Glutamatergic neuron (in vitro differentiated cells): ENCODE measurements at places on chromosomes 12 and 14.

DNA sequence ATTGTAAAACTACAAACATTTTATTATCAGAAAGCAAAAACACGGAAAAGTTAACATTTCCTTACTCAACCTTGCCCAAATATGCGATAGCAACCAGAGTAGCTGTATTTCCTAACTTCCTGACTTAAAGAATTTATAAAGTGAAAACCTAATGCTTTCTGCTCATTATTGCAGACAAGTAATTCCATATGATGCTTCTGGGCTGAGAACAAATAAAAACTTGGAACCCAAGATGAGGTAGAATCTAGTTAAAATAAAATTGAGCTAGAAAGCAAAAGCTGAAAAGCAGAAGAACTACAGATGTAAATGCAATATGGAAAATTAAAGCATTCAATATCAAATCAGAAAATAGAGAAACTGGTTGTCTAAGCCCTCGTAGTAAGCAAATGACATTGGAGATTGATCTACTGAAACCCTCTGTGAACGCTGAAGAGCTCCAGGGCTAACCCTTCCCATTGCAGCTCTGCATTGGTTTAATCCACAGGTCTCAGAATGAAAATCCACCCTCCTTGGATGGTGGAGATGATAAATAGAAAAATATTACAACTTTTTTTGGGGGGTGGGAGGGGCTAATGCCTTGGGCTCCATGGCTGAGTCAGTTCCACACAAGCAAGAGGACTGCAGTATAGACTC lies 40.7 kb downstream of the CORO1C start:
- no peak for DNase-seq

GRCh38 chr14:67461341-67461985 lies 27.1 kb downstream of the TMEM229B start:
- DNase-seq, result no peak

DNA sequence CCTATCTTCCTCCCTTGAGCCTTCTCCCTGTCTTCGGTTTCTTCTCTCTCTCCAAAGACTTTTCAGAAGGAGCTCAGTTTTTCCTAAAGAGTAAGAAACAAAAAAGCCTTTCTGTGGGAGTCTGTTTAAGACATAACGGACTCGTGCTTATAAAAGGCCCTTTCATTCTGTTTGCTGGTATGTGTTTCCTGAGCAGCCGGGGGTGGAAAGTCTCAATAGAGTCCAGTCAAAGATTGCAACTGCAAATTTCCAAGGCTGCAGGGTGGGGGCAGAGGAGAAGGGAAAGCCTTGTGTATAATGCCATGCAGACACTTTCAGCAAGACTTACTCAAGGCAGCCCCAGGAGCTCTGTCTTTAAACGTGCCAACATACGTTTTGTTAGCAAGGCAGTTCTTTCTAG lies 62.2 kb downstream of the GNG2 start:
- DNase-seq, result no peak

DNA sequence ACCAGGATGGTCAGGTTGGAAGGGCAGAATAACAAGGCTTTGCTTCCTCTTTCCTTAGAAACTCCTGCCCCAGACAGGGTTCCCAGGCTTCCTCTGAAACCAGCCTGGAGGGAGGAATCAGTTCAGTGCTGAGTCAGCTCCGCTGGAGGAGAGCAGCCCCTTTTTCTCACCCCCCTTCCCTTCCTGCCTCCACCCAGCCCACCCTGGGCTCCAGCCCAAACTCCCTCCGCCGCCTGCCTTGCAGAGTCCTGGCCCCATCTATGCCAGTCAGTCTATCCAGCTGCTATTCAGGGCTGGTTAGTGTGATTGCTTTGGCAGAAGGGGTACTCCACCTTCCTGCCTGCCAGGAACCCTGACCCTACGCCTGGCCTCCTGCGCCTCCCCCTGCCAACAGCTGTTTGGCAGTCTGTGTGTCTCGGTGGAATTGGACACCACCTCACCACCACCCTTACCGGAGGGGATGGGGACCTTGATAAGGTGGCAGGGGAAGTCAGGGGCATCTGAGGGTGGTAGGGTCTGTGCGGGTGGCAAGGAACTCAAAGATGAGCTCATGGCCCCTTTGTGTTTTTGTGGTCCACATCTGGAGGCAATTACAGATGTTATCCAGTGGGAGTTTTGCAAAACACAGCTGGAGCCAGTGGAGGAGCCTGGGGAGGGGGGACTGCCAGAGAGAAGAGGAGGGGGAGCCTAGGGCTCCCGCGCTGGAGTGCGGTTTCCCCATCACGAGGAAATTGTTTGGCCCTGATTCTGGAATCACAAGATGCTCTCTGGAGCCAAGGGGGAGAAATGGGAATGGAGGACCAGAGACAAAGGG lies 12.2 kb downstream of the MMP14 start:
- DNase-seq, result no peak

GRCh38 chr12:67358781-67359338 lies 89.7 kb downstream of the CAND1 start:
- DNase-seq, result no peak

GRCh38 chr14:100675699-100676684 lies 50.7 kb upstream of the DLK1 start:
- DNase-seq, result no peak

DNA sequence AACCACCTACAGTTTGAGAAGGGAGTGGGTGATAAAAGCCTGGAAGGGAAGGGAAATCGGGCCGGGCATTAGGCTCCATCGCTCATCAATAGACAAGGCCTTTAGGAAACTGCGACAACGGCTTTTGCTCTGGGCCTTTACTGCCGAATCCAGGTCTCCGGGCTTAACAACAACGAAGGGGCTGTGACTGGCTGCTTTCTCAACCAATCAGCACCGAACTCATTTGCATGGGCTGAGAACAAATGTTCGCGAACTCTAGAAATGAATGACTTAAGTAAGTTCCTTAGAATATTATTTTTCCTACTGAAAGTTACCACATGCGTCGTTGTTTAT lies 261 bp upstream of the RNU7-1 start:
- DNase-seq, result peak; percentile 71

GRCh38 chr14:100165376-100165775 lies 5.9 kb upstream of the DEGS2 start:
- DNase-seq, result no peak

DNA sequence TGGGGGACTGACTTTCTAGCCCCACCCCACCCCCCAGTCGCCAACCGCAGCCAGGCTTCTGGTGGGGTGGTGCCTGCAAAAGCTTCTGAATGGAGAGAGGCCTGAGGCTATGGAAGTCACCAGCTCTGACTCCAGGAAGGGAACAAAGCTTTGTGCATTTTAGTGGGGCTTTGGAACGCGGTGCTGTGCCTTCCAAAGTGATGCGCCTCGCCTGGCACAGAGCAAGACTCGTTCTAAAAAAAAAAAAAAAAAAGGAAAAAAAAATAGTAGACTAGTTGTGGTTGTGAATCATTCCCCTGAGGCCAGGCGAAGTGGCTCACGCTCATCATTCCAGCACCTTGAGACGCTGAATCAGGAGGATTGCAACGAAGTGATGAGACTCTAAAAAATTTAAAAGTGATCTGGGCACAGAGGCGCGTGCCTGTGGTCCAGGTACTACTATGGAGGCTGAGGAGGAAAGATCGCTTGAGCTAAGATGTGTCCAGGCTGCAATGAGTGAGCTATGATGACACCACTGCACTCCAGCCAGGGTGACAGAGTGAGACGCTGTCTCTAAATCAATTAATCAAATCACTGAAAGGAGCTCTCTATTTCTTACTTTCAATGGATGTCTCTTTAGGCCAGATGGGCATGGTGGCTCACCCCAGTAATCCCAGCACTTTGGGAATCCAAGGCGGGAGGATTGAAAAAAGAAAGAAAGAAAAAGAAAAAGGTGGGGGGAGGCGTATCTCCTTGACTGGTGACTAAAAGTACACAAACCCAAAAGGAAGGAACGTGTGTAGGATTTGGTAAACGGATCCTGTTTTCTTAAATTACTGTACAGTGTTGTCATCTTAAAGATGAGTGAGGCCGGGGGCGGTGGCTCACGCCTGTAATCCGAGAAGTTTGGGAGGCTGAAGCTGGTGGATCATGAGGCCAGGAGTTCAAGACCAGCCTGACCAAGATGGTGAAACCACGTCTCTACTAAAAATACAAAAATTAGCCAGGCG lies 259.6 kb upstream of the ALG10B start:
- no peak for DNase-seq

DNA sequence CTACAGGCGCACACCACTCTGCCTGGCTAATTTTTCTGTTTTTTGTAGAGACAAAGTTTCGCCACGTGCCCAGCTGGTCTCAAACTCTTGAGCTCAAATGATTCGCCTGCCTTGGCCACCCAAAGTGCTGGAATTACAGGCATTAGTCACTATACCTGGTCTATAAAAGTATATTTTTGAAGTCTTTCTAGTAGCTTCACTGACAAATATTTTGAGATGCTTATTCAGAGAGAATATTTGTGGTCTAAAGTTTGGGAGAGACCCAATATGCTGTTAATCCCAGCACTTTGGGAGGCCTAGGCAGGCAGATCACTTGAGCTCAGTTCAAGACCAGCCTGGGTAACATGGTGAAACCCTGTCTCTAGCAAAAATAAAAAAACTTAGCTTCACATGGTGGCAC lies 22.0 kb upstream of the PPP1R12A start:
- DNase-seq, result no peak

DNA sequence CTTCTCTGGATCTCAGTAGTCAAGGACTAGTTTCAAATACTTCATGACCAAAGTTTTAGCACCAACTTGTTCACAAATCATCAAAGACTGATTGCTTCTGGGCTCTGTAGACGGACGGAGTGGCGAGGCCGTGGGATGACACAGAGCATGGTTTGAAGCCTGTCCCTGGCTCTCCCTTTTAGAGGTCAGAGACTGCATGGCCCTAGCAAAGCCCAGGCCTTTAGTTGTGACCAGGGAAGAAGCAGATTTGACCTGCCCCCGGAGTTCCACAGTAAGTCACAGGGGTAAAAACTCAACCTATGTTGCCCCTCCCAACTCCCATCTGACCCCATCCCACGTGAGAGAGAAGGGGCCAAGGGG lies 90.4 kb downstream of the SYNE3 start:
- no peak for DNase-seq

DNA sequence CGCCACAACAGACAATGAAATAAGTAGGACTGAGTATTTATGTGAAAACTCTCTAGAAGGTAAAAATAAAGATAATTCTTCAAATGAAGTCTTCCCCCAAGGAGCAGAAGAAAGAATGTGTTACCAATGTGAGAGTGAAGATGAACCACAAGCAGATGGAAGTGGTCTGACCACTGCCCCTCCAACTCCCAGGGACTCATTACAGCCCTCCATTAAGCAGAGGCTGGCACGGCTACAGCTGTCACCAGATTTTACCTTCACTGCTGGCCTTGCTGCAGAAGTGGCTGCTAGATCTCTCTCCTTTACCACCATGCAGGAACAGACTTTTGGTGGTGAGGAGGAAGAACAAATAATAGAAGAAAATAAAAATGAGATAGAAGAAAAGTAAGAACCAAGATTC lies 82.7 kb downstream of the VEZT start:
- peak; percentile 70 for DNase-seq

DNA sequence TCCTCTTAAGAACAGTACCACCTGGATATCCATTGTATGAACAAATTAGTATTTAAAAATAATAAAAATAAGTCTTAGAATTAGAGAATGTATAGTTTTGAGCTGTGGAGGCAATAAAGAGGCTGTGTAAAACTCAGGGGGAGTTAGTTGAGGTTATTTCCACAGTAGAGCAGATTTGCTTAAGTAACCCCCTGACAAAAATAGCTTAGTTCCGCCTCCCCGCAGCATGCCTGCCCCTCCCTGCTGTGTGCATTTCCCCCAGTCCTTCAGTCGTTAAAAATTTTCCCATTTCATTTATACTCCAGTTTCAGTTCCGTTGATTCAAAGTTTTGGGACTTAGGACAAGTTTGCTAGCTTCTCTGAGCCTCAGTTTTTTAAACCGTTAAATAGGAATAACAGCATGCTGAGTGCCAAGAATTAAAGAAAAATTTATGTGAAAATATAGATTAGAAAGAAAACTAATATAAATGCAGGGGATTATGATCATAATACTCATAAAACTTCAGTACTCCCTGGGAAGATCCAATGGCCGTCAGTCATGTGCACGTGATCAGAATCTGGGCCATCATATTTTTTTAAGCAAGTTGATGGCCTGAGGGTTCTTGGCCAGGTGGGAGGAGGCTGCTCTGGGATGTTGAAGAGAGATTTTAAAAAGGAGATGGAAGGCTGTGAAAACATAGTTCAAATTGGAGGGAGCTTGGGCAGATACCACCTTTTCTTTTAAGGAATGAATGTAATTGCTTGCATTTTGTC lies 14.5 kb upstream of the SLC38A2 start:
- no peak for DNase-seq

GRCh38 chr12:108668542-108668941 lies 34.8 kb upstream of the SELPLG start:
- no peak for DNase-seq
